ENCODE measurements at places on chromosomes 5 and 9.

GRCh38 chr9:87944096-87944495 lies 26.3 kb downstream of the SPATA31C1 start:
- no peak for DNase-seq

- no peak for DNase-seq
These were observed 6.2 kb downstream of the SLC6A19 start for GRCh38 chr5:1207555-1207954.

- peak; percentile 88 for DNase-seq
These were observed 215.6 kb downstream of the ROR2 start for GRCh38 chr9:91734371-91734981.

- DNase-seq: no peak
These were observed 253.1 kb upstream of the IRX4 start for GRCh38 chr5:2135833-2136232.

- DNase-seq: no peak
These were observed 947.8 kb downstream of the NR2F1-AS1 start for GRCh38 chr5:92633176-92633575.

- peak; percentile 95 for DNase-seq
These were observed at the start of gene PLEKHG4B for GRCh38 chr5:91556-92263. PLEKHG4B (plus strand) TSS chr5:92168; CDS start chr5:92232, 64 bp downstream.

DNA sequence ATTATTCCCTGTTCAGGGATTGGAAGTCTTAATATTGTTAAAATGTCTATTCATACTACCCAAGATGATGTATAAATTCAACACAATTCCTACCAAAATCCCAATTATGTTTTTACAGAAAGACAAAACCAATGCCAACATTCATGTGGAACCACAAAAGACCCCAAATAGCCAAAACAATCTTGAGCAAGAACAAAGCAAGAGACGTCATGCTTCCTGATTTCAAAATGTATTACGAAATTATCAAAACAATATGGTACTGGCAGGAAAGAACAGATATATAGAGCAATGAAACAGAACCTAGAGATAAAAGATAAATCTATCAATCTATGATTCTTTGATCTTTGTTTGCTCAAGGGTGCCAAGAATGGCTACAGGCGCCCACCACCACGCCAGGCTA lies 237.9 kb downstream of the TAF11L14 start:
- DNase-seq: no peak

GRCh38 chr9:34158362-34158869 lies 20.4 kb upstream of the UBAP1 start:
- DNase-seq: no peak

Data from SK-N-SH (cell line).